Dermis lymphatic vessel endothelial cell (primary cell): ENCODE measurements at places on chromosomes 2 and 18. TPM values are rescaled to one million over a fixed set of nuclear protein-coding genes. Genes with fewer than 3 reads are reported as not detected.

PAX3 gene
- total RNA-seq, result under 0.01 and 0.33 TPM in 2 replicates

SERPINB2 gene
- not detected in 2 replicates for total RNA-seq

TNFRSF11A gene
- 43.0 and 49.1 TPM in 2 replicates for total RNA-seq

CTAGE1 gene
- not detected in 2 replicates for total RNA-seq

ACVR1C gene
- total RNA-seq, result 0.09 TPM in 1 of 2 replicates, not detected in the other

SPDYA gene
- 0.33 and 0.52 TPM in 2 replicates for total RNA-seq

PTPRN gene
- total RNA-seq, result not detected in 2 replicates

RMND5A gene
- 102 and 113 TPM in 2 replicates for total RNA-seq
